ENCODE measurements at places on chromosomes 11 and 22.

DNA sequence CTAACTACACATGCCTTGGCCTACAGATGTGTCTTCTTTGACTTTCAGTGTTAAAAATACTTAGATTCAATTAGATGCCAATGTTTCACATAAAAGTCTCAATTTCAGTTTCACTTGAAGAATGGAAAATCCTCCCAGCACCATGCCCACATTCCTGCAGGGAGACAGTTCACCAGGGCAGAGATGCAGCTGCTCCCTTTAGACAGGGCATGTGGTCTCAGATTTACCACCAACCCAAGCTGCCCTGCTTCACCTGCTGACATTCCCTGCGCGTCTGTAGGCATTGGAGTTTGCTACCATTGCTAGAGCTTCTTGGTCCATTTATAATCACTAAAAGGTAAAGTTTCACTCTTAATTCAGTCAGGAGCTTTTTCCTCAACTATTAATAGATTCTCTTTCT, 113.9 kb downstream of the ARFGAP2 start:
- no peak for DNase-seq

GRCh38 chr11:16841984-16842383, 103.5 kb downstream of the C11orf58 start:
- no peak for DNase-seq

DNA sequence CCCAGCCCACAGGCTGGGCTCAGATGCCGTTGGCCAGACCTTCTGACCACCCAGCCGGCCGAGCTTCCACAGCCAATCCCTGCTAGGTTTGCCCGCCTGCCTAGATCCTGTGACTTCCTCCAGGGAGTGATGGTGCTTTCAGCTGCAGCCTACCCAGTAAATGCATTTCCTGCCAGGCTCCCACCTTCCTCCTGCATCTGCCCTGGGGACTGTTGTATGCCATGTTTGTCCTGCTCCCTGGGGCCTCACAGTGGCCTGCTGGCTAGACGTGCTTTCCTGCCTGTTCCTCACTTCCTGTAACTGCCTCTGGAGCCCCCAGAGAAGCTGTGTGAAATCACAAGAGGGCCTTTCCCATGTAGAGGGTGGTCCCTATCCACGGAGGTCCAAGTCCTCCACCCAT, 86.2 kb downstream of the GALNT18 start:
- DNase-seq = no peak

GRCh38 chr22:50338042-50338573, 5.0 kb upstream of the PPP6R2 start:
- DNase-seq = no peak

- DNase-seq = no peak
Observed at GRCh38 chr22:27455526-27455925, 346.0 kb downstream of the MN1 start.

DNA sequence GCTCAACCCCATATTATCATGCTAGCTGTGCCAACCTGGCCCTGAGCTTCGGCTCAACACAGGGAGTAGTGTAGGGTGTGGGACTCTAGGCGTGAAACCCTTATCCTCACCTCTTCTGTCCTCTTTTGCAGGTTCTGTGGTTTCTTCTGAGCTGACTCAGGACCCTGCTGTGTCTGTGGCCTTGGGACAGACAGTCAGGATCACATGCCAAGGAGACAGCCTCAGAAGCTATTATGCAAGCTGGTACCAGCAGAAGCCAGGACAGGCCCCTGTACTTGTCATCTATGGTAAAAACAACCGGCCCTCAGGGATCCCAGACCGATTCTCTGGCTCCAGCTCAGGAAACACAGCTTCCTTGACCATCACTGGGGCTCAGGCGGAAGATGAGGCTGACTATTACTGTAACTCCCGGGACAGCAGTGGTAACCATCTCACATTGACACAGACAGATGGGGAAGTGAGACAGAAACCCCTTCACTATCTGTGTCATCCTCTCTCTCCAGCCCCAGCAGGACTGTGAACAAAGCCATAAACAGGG, 76.4 kb downstream of the GGTLC2 start:
- no peak for DNase-seq

- DNase-seq = no peak
Observed at GRCh38 chr11:105371311-105371710, 231.7 kb upstream of the CARD18 start.

Data from epithelial cell of prostate (primary cell).